ENCODE measurements at places on chromosomes 2 and 18.

DNA sequence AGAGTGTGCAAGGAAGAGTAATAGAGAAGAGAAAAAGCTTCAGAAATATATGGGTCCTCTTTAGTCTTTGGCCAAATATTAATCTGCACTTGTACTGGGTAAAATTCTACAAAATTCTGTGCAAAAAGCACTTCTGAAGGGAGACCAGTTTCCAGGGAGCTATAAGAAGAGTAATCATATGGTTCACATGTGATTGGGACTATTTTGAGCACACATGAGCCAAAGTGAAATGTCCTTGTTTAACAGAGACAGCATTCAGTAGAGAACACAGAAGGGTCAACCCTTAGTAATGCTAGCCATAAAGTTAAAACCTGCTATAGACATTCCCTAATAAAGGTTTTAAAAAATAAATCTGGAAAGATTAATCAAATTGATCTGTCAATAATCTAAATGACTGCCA is 49.3 kb upstream of the ACVR1C start:
- no peak for DNase-seq

- DNase-seq = no peak
Observed at GRCh38 chr2:225502971-225503370, 103.5 kb downstream of the NYAP2 start.

- DNase-seq = no peak
Observed at GRCh38 chr2:9778471-9779316, 64.6 kb upstream of the TAF1B start.

GRCh38 chr18:32511147-32511546 is 40.5 kb upstream of the GAREM1 start:
- DNase-seq = no peak

DNA sequence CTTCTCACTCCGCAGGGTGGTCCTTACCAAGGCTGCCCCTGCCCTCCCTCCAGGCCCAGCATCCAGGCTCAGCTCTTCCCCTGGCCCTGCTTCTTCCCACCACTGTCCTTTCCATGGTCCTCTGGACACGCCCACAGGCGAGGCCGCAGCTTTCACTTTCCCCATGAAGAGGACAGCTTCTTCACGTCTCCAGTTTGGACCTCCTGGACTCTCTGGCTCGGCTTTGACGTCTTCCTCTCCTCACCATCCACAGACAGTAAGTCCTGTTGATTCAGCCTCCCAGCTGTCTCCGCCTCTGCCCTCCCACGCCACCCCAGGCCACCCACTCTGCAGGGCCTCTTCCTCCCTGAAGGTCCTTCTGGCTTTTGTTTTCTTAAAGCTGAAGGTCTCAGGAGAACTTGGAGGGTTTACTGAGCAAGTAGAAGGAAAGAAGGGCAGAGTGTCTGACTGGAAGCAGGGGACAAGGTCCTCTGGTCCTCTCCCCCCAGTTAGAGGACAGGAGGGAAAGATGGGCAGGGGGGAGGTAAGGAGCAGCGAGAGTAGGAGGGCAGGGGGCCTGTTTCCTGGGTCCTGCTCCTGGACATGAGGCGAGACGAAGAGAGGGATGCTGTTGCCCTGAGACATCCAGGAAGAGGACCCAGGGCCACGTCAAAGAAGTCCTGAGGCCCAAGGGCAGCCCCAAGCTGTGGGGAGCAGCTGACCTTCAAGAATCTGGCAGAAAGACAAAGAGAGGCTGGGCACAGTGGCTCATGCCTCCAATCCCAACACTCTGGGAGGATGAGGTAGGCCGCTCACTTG is 24.7 kb upstream of the NMUR1 start:
- peak; percentile 92 for DNase-seq

- no peak for DNase-seq
Observed at GRCh38 chr18:46705521-46705920, 48.5 kb upstream of the LOXHD1 start.

DNA sequence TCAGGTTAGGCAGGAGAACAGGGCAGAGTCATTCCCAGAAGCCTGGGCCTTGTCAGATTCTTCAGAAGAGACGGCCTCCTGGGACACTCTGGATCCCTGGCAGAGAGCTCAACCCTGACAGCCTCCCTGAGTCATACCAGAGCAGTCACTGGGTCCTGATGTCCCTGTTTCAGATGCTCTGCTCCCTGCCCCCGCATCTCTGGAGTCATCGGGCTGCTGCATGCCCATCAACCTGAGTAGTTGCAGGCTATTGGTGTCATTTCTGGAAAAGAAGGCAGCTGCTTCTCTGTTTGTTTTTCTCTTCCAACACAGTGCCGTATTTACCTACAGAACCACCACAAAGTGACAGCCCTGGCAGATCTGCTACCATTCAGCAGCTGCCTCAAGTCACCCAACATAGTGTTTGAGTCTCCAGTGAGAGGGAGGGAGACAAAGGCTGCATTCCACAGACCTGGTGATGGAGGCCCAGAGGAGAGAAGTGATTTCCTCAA is 145.1 kb downstream of the B3GNT2 start:
- DNase-seq = peak; percentile 31

- no peak for DNase-seq
Observed at GRCh38 chr2:26002632-26003310, 20.5 kb upstream of the KIF3C start.

- DNase-seq = no peak
Observed at GRCh38 chr2:48400553-48401164, 129.3 kb upstream of the STON1 start.

DNA sequence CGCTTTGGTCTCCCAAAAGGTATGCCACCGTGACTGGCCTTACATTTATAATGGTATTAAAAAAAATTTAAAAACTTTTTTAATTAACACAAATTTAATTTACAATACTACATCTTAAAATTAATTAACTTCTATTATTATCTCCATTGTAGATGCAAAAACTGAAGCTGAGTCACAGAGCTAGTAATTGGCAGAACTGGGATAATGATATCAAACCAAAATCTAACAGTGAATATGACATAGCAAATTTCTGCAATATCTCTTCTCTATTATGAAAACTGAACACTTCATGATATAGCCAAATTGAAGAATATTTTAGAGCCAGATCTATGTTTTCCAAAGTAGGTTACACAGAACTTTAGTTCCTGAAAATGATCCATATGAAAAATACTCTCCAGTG is 66.4 kb upstream of the CHAC2 start:
- DNase-seq = no peak

- peak; percentile 98 for DNase-seq
Observed at GRCh38 chr2:38997781-38998180, 108.1 kb downstream of the ARHGEF33 start.

DNA sequence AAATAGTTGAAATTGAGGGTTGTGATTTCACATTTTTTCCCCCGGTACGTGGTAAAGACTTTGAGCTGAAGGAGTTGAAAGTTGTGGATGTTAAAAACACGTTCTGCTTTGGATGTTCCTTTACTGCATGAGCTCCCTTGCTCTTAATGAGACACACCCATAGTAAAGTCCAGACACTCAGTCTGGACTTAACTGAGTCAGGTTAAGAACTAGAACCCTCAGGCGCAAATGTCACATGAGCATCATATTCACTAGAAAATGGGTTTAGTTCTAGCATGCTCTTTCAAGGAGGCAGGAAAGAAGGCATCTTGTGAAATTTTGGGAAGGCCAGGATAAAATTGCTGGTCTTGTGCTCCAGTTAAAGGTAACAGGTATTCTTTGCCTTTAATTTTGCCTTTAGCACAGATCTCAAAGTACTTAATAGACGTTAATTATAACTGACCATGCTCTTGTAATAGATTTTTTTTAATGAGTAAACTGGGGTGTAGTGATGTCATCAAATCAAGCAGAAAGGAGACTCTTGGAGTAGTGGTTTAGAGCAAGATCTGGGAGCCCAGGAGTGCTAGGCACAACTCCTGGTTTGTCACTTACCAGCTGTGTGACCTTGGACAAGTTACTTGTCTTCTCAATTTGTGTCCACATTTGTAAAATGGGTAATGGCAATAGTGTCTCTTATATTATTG is 20.6 kb downstream of the ITGA6 start:
- no peak for DNase-seq

- DNase-seq = peak; percentile 98
Observed at GRCh38 chr2:42835577-42836371, 43.4 kb upstream of the HAAO start.

DNA sequence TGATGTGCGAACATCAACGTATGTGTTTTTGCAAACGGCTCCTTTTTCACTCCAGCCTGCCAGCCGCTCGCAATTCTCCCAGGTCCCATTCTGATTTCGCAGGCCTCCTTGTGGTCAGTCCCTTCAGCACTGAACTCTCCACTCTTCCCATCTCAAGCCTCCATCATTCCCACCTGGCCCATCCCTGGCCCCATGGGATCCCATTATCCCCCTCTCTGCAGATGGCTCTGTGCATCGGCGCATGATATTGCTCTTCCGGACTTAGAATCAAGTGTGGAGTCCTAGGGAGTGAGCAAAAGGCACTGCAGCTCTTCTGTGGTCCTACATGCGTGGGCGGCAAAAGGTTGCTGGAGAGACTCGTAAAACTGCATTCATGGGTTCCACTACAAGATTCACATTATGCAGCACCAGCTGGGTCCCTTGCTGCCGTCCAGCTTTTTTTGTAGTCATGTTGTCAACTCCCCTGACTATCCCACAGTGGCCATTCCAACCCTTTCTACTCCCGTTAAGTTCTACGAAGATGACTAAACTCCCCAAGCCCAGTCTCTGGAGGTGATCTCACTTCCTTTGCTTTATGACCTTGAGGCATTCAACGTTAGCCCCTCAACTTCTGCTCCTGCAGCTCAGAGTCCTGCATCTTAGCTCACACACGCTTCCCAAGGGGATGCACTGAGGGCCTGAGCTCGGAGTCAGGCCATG is 125.3 kb upstream of the NRP2 start:
- DNase-seq = no peak

DNA sequence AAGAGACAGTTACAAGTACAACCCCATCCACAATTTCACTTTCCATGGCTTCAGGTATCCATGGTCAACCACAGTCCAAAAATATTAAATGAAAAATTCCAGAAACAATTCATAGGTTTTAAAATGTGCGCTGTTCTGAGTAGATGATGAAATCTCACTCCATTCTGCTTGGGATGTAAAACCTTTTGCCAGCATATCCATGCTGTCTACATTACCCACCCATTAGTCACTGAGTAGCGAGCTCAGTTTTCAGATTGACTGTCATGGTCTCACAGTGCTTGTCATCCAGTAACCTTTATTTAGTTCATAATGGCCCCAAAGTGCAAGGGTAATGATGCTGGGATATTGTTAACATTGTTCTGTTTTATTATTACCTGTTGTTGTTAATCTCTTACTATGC is 40.5 kb downstream of the SMAD4 start:
- peak; percentile 74 for DNase-seq

DNA sequence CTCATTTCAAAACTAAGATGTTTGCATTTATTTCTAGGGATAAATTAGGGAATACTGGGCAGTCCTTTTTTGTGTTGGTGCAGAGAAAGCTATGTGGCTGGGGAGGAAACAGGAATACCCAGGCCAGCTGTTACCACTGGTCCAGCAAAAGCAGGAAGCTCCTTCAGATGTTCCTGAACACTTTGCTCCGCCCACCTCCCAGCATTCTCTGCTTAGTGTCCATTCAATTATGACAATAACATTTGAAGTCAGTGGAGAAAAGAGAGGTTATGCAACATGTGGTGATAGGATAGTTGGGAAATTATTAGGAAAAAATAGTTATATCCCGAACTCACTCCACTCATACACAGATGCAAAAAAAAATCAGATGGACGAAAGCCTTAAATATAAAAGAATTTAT is 22.1 kb upstream of the ARPC2 start:
- DNase-seq = peak; percentile 29

DNA sequence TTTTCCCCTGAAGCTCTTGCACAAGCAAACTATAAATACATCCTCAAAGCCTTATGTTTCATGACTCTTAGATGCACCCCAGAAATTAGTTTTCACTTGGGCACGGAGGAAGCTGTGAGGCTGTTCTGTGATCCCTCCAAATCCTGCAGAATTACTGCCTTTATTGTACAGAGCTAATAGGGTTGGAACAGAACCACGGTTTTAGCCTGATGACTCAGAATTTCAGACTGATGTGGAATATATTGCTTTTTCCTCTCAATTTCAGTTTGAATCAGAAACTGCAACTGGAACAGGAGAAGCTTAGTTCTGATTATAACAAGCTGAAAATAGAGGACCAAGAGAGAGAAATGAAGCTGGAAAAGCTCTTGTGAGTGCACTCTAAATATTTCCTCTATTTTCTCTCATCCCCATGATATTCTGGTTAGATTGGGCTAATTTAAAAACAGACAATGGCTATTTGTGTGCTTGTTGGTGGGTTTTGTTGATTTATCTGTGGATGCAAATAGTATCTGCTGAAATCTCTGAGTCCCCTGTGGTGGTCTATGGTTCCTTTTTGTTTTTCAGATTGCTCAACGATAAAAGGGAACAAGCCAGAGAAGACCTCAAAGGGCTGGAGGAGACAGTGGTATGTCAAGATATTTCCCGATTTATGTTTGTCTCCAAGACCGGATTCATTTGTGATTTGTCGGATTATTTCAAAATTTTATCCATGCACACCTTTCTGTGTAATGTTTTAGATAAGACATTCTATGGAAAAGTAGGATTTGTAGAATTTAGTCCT is 38.2 kb upstream of the LYPD6B start:
- DNase-seq = no peak

- DNase-seq = no peak
Observed at GRCh38 chr18:49563701-49564517, 2.1 kb downstream of the LIPG start.

DNA sequence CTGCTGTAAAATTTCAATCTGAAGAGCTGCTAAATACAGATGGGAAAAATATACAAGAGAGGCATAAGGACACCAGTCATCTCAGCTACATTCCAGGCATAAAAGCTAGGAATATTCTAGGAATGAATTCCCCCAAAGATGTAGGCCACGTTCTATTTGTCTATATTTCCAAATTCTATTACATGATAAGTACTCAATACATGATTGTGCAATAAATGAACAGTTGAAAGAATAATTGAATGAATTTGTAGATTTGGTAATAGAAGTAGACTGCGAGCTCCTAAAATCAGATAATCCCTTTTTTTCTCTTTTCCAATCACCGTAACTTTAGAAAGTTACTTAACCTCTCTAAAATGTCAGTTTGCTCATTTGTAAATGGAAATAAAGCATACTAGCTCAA is 48.5 kb upstream of the KCNH7 start:
- DNase-seq = no peak

GRCh38 chr2:53378791-53379190 is 388.8 kb upstream of the CHAC2 start:
- DNase-seq = no peak

- DNase-seq = no peak
Observed at GRCh38 chr2:3010001-3010400, 367.6 kb downstream of the EIPR1 start.

GRCh38 chr2:191347881-191348280 is 102.7 kb downstream of the MYO1B start:
- DNase-seq = no peak

DNA sequence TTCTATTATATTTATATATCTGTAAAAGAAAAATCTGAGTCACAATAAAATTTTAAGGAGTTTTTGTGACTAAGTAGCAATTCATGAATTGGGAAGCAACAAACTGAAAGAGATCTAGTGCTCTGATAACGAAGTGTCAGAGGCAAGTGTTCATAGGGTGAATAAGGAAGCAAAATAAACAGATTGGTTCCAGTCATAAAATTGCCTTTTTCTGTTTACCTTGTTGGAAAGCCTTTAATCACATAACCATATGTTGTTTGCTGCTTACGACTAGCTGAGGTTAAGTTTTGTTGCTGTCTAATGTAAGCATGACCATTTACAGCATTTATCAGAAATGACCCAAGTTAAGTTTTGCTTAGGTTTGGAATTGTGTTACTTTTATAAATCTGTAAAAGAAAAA is 358.9 kb downstream of the ARL6IP6 start:
- DNase-seq = no peak

GRCh38 chr2:230899786-230900185 is 25.3 kb downstream of the GPR55 start:
- DNase-seq = no peak

All from cardiac fibroblast (primary cell).